Right renal cortex interstitium (tissue), 3 donors: ENCODE measurements at places on chromosomes 1 and 21. TPM values are rescaled to one million over a fixed set of nuclear protein-coding genes. Genes with fewer than 3 reads are reported as not detected.

The SH2D5 gene
- 1.2 TPM for polyA plus RNA-seq

The WNT2B gene
- polyA plus RNA-seq, result 1.8 TPM

The KRTAP24-1 gene
- not detected for polyA plus RNA-seq

GRCh38 chr1:54559111-54559548 lies 11.1 kb downstream of the ACOT11 start:
- DNase-seq, result no peak

- DNase-seq, result no peak
These were observed 215.1 kb downstream of the PTPRU start for GRCh38 chr1:29451368-29451892.

- no peak for DNase-seq
These were observed 44.3 kb downstream of the C8B start for GRCh38 chr1:56921479-56921878.

DNA sequence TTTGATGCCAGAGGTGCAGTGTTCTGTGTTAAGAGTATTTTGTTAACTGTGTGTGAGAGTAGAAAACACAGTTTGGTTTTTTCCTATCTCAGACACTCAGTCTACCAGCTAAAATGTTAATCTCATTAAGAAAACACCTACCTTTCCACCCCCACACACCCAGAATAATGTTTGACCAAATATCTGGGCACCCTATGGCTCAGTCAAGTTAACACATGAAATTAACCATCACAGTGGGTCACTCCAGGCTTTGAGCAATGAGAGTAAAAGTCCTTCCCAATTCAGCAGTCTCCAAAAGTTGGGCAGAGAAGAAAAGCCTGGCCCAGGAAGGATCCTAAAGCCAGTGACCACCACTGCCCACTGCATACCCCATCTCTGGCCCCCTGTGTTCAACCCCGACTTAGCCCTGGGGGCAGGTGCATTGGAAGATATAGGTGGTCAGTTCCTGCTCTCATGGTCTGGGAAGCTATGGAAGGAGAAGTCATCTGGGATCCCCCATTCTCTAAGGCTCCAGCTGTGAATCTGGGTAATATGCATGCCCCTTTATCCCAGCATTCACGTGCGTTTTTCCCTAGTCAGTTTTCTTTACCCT lies 50.2 kb upstream of the CSF3R start:
- no peak for DNase-seq

DNA sequence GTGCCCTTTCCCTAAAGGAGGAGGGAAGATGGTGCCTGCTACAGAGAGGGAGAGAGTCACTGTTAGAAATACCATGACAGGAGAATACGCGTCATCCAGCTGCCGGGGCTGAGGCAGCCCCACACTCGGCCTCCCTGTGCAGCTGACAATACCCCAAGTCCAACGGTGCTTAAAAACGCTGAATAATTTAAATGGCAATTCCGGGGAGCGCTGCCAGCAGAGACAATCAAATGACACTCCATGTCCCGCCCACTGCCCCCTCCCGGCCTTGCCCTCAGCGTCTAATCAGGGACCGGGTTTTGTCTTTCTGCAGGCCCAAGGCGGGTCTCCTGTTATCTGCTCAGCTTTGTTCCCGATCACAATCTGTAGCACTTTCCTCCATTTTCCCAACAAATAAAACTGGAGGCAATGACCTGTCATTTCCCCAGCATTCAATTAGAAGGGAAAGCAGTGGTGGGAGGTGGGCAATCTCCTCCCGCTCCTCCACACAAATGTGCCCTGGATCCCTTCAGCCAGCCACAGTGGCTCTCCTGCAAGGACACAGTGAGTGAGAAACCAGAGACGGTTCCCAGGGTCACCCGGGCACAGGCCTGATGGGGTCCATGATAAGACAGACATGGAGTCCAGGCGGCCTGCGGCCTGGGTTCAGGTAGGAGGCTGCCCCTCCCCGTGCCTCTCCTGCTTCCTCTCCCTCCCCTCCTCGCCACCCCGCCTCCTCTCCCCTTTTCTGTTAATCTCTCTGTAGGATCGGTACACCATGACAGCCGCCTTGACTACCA lies 42.7 kb upstream of the AJAP1 start:
- DNase-seq, result no peak

DNA sequence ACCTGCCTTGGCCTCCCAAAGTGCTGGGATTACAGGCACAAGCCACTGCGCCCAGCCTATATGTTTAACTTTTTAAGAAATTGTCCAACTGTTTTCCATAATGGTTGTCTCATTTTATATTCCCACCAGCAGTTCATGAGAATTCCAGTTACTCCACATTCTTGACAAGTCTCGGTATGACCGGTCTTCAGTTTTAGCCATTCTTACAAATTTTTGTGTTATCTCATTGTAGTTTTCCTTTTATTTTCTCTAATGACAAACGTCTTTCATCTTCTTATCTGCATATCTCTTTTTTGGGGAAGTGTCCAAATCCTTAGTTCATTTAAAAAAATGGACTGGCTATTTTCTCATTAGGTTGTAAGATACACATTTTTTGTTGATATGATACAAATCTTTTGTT lies 132.5 kb downstream of the HS2ST1 start:
- no peak for DNase-seq

DNA sequence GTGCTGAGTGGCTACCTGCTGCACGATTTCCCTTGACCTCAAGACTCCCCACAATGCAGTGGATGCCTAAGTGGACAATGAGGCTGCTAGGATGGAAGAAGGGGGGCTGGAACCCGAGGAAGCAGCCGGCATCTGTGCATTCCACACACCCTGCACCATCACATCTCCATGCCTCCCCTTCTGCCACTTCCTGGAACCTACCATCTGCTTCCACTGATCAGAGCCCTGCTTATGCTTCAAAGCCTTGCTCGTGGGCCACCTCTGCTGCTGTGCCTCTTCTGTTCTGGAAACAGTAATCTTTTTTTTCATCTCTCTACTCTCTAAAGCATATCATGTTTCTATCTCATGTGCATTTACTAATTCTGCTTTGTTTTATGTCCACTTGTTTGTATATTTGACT lies 66.2 kb upstream of the WDR26 start:
- no peak for DNase-seq

- peak; percentile 92 for DNase-seq
These were observed 61.3 kb downstream of the FAAP20 start for GRCh38 chr1:2133039-2133878.
